Activated CD8-positive, alpha-beta T cell treated with anti-CD3 and anti-CD28 coated beads, Interleukin-2, amount 10 ng/mL, durations not matched to agents 7 days and 5 days (primary cell): ENCODE measurements at places on chromosomes 2 and 18.
A peak's percentile ranks its signal among the peaks of the same experiment; 100 is the strongest.

- DNase-seq: no peak
Measured at GRCh38 chr18:24219561-24220317, 80.9 kb downstream of the CABYR start.

DNA sequence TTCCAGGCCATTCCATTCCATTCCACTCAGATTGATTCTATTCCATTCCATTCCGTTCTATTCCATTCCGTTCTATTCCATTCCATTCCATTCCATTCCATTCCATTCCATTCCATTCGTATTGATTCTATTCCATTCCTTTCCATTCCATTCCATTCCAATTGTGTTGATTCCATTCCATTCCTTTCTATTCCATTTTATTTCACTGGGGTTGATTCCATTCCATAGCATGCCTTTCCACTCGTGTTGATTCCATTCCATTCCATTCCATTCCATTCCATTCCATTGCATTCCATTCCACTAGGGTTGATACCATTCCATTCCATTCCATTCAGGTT lies 1142.3 kb downstream of the RPIA start:
- no peak for DNase-seq

DNA sequence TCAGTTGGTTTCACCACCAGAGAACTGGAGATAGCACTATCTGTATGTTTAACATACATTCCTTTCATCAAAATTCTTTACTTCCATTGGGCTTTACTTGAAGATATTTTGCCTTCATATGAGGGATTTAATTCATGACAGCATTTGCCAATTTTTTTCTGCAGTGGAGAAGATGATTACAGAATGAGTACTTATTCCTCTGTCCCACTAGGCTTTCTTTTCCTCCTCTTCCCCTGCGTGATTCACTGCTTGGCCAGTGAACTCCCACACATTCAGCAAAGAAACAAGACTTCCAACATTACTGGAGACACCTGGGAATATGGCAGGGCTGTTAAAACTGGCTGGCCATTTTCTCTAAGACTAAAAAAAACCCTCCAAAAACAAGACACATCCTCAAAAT lies 425.8 kb upstream of the KCNH7 start:
- no peak for DNase-seq

DNA sequence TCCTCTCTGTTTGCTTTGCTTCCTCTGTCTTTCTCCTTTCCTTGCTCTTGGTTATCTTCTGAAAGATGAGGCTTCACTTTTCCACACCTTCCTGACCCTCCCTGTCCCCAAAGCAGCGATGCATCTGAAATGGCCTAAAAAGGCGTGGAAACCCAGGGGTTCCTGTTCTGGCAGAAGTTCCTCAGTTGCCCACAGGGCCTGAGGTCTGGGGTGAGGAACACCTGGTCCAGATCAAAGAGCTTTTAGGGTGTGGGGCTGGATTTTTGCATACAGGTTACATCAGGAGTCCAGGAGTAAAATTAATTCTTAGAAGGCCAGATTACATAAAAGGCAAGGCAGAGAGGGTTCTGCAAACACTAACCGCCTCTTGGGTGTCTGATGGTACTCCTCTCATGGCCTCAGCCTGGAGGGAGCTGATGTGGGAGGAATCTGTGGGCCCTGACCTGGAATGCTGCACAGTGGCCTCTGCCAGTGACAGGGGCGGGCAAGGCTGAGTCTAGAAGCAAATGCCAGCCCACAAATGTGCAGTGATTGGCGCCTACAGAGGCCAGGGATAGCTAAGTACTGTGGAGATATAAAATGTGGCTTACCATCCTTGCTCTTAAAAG lies 41.8 kb downstream of the INPP4A start:
- peak; percentile 22 for DNase-seq

DNA sequence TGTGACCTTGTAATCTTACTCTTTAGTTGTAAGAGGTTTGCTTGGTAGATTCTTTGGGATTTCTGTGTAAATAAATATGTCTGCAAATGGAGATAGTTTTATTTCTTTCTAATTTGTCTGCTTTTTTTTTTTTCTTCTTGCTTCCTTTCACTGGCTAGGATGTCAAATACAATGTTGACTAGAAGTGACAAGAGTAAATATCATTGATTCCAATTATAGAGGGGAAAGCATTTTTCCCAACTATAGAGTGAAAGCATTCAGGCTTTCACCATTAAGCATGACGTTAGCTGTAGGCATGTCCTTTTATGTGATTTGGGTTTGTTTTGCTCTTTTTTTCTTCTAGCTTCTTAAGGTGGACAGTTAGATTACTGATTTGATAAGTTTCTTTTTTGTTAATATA lies 191.5 kb downstream of the MCFD2 start:
- DNase-seq: no peak

GRCh38 chr18:5640939-5641338 lies 97.1 kb upstream of the EPB41L3 start:
- no peak for DNase-seq

DNA sequence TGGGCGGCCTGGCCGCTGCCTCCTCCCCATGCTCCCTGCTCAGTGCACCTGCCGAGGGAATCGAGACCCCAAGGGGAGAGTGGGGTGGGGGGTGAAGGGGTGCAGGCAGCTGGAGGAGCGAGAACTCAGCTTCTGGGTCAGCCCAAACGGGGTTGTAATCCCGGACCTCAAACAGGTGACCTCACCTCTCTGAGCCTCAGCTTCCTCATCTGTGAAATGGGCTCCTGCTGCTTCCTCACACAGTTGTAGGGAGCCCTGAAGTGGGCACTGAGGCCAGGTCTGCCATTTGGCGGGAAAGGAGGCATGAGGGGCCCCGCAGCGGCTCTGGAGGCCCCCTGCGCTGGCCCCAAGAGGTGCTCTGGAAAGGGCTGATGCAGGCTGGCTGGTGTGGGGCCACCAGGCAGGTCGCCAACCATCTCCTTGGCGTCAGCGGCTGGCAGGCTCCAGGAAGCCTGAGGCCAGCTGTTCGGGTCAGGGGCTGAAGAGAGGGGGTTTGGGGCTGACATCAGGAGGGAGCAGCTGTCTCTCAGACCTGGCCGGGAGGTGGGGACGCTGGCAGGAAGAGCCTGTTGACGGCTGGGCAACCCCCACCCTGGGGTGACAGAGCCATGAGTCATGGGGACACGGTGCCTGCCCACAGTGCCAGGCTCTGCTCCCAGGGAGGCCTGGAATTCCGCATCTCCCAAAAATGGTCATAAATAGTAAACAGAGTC lies 4.9 kb downstream of the KLHL30 start:
- no peak for DNase-seq

- no peak for DNase-seq
Measured at GRCh38 chr2:1227274-1227900, 185.9 kb upstream of the TPO start.

- DNase-seq: no peak
Measured at GRCh38 chr18:63953811-63954210, 4.7 kb downstream of the HMSD start.

DNA sequence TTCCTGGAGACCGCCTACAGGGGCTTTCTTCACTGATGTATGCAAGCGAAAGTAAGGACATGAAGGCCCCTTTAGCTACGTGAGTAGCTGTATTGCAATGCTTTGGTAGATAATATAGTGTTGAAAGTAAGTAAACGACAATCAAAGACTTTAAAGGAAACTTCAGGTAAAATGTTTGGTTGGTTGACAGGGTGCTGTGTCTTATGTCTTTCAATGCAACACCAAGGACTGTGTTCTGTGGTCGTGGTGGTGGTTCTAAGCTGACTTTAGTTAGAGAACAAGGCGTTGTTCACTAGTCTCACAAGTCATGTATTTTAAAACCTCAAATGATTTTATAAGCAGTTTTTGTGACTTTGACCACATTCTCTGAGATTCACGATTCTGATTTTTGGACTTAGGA lies 58.0 kb upstream of the CABYR start:
- DNase-seq: peak; percentile 46

DNA sequence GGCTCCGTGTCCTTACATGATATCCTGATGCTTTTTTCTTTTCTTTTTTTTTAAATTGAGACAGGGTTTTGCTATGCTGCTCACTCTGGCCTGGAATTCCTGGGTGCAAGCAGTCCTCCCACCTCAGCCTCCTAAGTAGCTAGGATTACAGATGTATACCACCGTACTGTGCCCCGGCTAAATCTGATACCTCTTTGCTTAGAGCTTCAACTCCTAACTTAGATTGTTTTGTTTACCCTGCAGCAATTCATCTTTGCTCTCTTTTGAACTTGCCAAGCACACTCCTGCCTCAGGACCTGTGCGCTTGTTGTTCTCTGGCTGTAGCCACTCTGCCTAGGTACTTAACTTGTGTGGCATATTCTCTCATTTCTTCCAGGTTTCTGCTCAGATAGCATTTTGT lies 24.5 kb downstream of the RAB10 start:
- no peak for DNase-seq

DNA sequence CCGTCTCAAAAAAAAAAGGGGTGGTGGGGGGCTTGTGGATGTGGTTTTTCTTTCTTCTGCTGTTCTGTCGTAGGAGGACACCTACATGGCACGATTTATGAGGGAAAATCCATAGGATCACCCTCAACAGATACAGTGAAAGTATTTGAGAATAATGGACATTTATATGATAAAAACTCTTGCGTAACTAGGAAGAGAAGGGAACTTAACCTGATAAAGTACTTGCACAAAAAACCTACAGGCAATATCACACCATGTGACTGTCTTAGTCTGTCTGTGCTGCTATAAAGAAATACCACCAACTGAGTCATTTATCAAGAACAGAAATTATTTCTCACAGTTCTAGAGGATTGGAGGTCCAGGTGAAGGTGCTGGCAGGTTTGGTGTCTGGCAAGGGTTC lies 21.8 kb upstream of the LAMA1 start:
- DNase-seq: no peak

- DNase-seq: no peak
Measured at GRCh38 chr2:62284471-62284870, 88.6 kb downstream of the B3GNT2 start.

DNA sequence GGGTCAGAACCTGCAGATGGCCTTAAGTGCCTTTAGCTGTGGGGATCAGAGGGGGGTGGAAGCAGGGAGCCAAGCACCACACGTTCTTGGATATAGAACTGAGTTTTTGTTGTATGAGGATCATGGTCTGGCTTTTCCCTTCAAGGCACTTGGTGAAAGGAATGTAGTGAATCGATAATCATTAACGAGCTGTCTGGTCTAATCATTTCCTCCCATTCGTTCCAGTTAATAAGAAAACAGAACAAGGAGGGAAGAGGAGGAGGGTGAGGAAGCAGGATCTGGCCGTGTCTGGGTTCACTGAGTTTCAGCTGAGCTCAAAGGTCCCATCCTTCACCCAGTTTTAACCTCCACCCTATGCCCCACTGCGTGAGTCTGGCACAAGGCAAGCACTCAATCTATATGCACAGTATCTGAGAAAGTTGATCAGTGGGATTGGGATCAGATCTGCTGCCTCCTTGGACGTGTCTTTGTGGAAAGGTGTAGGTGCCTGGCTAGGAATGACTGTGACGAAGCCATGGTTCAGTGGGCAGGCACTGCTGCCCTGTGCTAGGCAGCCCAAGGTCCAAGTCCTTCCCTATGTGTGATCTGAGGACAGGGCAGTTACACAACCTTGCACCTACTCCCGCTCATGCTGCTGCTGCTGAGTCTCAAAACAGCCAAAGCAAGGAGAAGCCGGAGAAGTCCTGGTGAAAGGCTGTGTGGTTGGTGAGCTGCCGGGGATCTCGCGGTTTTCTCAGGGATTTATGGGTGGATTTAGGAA lies 54.8 kb downstream of the GALNT14 start:
- DNase-seq: no peak

- DNase-seq: no peak
Measured at GRCh38 chr2:171652416-171652785, 34.9 kb upstream of the DYNC1I2 start.

GRCh38 chr18:60656553-60656952 lies 284.0 kb upstream of the MC4R start:
- DNase-seq: no peak

GRCh38 chr18:63617049-63617914 lies 26.8 kb downstream of the SERPINB4 start:
- no peak for DNase-seq

DNA sequence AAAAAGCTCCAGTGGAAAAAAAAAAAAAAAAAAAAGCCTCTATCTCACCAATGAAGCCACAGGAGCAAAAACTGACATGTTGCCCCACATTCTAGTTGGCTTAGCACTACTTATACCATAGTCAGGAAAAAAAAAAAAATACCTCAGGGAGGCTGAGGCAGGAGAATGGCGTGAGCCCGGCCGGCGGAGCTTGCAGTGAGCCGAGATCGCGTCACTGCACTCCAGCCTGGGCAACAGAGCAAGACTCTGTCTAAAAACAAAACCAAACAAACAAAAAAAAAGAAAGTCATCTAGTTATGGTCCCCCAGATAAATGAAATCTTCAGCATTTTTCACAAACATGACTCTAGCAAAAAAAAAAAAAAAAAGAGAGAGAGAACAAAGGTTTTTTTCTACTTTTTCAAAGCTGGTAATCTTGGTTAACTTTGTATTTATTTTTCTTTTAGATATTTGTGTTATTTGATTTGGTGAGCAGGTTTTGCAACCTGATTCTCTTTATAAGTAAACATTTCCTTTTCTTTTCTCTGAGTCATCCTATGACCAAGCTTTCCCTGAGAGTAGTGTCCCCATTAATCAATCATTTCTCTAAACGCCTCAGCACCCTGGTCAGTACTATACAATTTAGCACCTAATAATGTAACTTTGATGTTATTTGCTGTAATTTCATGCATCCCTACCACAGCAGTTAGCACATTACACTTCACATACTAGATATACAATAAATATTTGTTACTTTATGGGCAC lies 273.7 kb upstream of the PIK3C3 start:
- DNase-seq: no peak

- DNase-seq: no peak
Measured at GRCh38 chr2:25339211-25339674, 2.5 kb downstream of the DNMT3A start.

DNA sequence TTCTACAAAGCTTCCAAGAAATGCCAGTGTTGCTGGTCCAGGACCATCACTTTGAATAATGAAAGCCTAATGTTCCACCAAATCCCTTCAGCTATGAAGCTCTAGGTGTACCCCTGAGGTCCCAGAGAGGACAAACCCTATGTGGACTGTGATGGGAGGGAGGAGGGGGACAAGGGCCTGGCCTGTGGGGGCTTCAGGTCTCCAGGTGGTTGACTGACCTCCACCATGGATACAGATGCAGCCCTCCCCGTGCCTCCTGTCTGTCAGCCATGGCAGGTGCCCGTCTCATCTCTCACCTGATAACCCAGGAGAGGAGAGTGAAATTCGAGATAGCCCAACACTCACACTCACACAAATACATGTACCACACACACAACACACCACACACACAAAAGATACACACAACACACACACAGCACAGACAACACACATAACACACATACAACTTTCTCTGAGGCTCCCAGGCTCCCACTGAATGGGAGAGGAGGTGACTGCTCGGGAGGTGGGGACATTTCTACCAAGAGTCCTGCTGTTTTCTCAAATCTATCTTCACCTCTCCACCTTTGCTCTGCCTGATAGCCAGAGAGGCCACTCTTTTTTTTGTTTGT lies 12.8 kb upstream of the RHOB start:
- no peak for DNase-seq
